Stimulated activated CD4-positive, alpha-beta T cell treated with anti-CD3 and anti-CD28 coated beads, Interleukin-4, amount 100 ng/mL, for 4 hours (primary cell): ENCODE measurements at places on chromosomes 6 and 20.

DNA sequence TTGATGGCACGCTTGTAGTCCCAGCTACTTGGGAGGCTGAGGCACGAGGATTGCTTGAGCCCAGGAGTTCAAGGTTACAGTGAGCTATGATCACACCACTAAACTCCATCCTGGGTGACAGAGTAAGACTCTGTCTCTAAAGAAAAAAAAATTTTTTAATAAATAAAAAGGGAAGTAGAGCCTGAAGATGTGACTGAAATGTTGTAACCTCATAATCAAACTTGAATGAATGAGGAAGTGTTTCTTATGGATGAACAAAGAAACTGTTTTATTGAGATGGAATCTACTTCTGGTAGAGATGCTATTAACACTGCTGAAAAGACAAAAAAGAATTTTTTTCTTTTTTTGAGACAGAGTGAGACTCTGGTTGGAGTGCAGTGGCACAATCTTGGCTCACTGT, 6.7 kb downstream of the MAK start:
- no peak for DNase-seq

GRCh38 chr6:106547601-106548453, 81.5 kb downstream of the RTN4IP1 start:
- DNase-seq, result no peak

- no peak for DNase-seq
Observed at GRCh38 chr6:90484903-90485302, 102.0 kb downstream of the MAP3K7 start.

GRCh38 chr6:29813809-29814208, 13.8 kb upstream of the HLA-G start:
- DNase-seq, result no peak

DNA sequence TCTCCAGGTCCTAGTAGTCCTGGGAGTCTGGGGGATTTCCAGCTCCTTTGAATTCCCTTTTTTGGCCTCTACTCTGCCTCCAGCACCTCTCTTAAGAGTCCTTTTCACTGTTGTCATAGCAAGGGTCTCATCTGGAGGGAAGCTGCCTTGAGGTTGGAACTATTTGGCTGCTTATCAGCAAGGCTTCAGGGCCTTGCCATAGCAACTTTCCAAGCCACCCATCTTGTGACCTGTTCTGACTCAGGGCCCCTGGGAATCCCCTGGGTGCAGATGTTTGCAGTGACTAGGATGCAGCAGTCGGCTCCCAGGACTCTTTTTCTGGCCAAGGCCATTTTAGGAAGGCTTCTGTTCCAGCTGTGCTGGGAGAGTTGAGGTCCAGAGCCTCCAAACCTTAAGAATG, 12.4 kb downstream of the PKIG start:
- DNase-seq, result no peak

- DNase-seq, result no peak
Observed at GRCh38 chr6:51027283-51028065, 208.8 kb downstream of the TFAP2B start.

- DNase-seq, result no peak
Observed at GRCh38 chr6:150788089-150788488, 77.4 kb upstream of the MTHFD1L start.
